ENCODE measurements at places on chromosomes 3 and 15. TPM values are rescaled to one million over a fixed set of nuclear protein-coding genes. Genes with fewer than 3 reads are reported as not detected.

DNA sequence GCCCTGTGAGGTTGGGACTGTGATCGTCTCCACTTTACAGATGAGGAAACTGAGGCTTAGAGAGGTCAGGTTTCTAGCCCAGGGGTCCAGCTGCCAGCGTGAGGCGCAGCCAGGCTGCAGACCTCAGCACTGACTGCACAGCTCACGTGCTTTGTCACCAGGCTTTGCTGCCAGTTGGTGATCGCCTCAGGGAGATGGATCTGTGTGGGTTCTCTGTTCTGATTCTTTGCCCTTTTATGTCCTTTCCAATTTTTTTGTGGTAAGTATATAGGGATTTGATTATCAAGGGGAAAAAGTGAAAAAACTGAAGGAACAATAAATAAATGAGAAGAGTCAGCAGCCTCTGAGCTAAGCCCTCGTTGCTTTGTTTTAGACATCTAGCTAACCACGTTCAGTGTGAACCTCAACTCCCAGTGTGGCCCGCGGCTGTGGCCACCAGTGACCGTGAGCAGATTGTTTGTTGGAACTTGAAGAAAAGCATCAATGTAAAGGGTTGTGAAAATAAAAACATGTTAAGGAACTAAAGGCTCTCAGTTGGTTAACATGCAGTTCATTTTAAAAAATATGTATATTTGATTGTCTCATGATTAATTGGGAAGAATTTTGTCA lies 117.6 kb downstream of the PDE8A start:
- no peaks in the 10 kb centered on the region for H3K27me3 ChIP-seq
- no peak overlapping the region for H3K4me3 ChIP-seq
- H3K36me3 ChIP-seq, result peaks cover 14% of the 10 kb centered on the region
- no peak overlapping the region for H3K27ac ChIP-seq
- H3K4me1 ChIP-seq, result no peaks in the 10 kb centered on the region

DNA sequence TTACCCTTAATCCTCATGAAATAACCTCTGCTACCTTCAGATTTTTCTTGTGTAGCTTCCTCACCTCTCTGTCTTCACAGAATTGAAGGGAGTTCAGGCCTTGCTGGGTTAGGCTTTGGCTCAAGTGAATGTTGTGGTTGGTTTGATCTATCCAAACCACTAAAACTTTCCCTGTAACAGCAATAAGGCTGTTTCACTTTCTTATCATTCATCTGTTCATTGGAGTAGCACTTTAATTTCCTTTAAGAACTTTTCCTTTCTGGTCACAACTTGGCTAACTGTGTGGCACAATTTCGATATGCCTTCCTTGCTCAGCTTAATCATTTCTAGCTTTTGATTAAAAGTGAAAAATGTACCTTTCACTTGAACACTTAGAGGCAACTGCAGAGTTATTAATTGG lies 129.8 kb downstream of the NR1I2 start:
- no peaks in the 10 kb centered on the region for H3K4me1 ChIP-seq
- H3K27ac ChIP-seq, result no peak overlapping the region
- no peak overlapping the region for H3K4me3 ChIP-seq
- H3K27me3 ChIP-seq, result no peaks in the 10 kb centered on the region
- H3K36me3 ChIP-seq, result peaks cover 26% of the 10 kb centered on the region

DNA sequence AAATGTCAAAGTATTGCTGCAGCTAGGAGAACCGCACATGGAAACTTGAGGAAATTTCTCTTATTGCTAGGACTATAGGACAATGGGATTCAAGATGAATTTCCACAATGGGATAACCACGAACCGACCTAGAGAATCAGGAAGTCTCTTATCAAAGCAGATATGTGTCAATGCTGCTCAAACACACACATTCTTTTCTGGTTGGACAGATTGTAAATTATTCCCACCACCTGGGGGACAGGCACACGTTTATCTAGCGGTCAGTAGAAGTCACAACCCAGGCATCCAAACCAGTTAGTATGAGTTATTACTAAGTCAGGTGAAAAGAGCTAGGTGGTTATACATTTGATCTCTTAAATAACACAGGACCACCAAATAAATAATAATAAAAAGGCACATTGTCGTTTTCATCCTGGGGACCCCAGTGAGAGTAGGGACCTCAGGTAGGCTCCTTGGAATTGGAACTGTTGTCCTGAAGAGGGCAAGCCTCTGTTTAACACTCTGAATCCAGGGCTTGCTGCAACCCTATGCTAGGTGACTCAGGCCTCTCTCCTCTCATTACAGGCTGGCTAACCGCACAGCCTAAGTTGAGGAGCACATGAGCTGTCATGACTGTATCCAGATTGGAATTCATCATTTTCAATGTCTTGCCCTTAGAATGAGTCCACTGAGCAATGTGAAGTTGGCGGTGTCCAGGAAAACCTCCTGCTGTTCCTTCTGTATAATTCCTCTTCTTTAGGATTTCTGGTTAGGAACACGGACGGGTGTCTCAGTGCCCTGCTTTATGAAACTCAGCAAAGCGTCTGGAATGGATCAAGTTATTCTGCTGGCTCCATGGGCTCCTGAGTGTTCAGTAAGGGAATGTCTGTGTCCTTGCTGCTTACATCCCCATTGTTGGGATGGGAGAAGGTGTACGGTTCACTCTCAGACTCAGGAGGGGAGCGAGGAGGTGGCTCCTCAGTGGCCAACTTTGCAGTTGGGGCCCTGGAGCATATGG lies 59.0 kb downstream of the CLEC3B start:
- no peak overlapping the region for H3K4me3 ChIP-seq
- DNase-seq, result no peak
- no peaks in the 10 kb centered on the region for H3K27me3 ChIP-seq
- no peaks in the 10 kb centered on the region for H3K36me3 ChIP-seq
- H3K4me1 ChIP-seq, result no peaks in the 10 kb centered on the region

DNA sequence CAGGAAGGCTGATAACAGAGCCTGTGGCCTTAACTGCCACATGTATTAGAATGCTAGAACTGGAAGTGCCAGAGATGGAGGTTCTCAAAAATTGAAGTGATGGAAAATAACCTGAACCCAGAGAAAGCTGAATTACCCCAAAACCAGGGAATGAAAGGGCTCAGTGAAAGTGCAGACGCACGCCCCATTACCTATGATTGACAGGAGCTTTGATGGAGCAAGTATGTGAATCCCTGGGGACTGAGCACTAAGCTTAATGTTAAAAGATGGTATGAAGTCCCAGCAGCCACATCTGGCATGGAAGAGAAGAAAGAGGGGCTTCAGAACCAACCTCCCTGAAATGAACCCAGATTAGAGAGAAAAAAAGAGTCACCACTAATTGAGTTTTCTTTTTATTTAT lies 118.4 kb upstream of the FHIT start:
- no peak overlapping the region for H3K4me3 ChIP-seq
- DNase-seq, result no peak
- no peaks in the 10 kb centered on the region for H3K4me1 ChIP-seq
- no peaks in the 10 kb centered on the region for H3K36me3 ChIP-seq

DNA sequence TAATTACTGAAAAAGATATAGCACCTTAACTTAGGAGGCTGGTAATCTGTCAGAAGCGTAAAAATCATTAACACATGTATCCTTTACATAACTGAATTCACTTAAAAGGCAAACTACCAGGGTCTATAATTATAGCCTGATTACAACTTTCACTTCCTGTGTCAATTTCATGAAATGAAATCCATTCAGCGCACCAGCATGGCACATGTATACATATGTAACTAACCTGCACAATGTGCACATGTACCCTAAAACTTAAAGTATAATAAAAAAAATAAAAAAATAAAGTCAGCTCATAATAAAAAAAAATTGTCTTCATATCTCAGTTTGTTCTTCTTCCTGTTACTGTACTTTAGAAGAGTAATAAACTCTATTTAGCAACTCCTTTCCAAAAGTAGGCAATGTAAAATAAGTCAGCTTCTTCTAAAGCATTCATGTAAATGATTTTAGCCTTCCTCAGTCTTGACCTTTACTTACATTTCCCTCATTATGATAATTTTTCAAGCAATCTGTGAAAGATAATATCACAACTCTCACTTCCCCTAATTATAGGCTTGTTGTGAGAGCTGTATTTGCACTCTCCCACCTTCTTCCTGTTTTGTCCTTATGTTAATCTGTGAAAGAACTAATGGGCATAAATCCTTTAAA lies 50.1 kb downstream of the KBTBD8 start:
- no peak overlapping the region for H3K4me3 ChIP-seq
- H3K27me3 ChIP-seq, result no peaks in the 10 kb centered on the region
- no peaks in the 10 kb centered on the region for H3K4me1 ChIP-seq

DNA sequence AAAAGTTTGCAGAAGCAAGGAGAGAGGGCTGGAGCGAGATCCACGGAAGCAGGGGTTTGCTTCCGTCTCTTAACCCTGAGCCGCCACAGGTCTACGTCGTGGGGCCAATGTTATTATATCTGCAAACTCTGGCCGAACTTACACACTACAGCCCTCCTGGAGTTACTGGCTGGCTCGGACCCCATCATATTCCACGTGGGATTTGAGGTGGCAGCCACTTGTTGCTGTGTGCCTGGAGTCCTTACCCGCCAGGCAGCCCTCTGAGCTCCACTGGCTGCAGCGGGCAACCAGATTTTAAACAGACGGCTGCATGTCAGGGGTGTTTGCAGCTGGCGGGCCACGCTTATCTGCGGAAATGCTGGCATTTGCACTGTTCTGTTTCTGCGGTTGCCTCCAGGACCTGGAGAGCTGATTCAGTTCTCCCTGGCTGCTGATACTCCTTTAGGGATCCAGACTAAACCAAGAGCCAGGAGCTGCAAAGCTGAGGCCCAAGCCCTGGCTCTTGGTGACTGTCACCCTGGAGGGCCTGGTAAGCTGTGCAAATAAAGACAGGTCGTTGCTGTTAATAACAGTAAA lies 34.7 kb downstream of the TM2D3 start:
- no peaks in the 10 kb centered on the region for H3K27me3 ChIP-seq
- no peaks in the 10 kb centered on the region for H3K36me3 ChIP-seq
- H3K4me3 ChIP-seq, result no peak overlapping the region

- peaks cover 56% of the 10 kb centered on the region for H3K4me1 ChIP-seq
- H3K4me3 ChIP-seq, result peak overlapping the region; percentile 77
- H3K36me3 ChIP-seq, result no peaks in the 10 kb centered on the region
- H3K27me3 ChIP-seq, result peaks cover 37% of the 10 kb centered on the region
Measured at GRCh38 chr3:38454884-38455638, 1.4 kb downstream of the ACVR2B start.

DNA sequence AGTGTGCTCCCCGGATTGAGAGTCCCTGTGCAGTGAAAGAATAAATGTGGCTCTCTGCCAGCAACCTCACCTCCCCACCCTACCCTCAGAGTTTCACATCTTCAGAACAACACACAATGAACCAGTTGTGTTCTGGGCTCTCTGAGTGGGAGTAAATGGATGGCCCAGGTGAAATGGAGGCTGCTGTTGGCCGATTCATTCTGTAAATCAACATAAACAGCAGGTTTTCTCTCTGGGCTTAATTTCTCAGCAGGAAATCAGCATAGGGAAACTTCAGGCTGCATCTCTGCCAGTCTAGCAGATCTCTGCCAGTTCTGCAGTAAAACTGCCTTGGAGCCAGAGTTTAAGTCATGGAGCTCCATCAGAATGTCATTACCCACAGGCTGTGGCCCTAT lies 54.6 kb upstream of the FURIN start:
- no peaks in the 10 kb centered on the region for H3K27me3 ChIP-seq
- peak overlapping the region; percentile 84 for H3K27ac ChIP-seq
- no peak for DNase-seq

DNA sequence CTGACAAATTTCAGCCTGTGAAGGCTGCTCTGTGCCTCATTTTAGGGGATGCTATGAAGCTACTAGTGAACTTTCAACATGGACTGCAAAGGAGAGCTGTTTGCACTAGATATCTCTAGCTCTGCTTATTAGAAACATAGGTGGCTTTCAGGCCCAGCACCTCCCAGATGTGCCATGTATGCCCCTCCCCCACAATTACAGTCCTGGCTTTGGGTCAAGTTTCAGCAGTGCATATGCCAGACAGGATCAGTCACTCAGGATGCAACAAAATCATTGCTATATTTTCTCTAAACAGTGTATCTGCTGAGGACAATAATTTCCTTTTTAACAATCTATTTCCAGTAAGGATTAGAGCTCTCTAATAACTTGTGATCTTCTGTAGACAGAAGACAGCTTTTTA lies 178.8 kb upstream of the STAC start:
- no peak for DNase-seq
- H3K36me3 ChIP-seq, result no peaks in the 10 kb centered on the region
- no peak overlapping the region for H3K27ac ChIP-seq

- no peak for DNase-seq
- H3K27ac ChIP-seq, result peak overlapping the region; percentile 54
- peaks cover 7% of the 10 kb centered on the region for H3K4me1 ChIP-seq
- peak overlapping the region; percentile 47 for H3K4me3 ChIP-seq
Measured at GRCh38 chr3:98763819-98764418, 779 bp downstream of the ST3GAL6 start.

DNA sequence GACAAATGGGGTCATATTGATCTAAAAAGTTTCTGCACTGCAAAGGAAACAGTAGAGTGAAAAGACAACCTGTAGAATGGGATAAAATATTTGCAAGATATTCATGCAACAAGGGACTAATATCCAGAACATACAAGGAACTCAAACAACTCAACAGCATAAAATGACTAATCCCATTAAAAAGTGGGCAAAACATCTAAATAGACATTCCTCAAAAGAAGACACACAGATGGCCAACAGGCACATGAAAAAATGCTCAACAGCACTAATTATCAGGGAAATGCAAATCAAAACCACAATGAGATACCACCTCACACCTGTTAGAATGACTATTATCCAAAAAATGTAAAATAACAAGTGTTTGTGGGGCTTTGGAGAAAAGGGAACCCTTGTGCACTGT lies 8.8 kb downstream of the SLC12A8 start:
- no peaks in the 10 kb centered on the region for H3K4me1 ChIP-seq
- DNase-seq, result no peak
- H3K27ac ChIP-seq, result no peak overlapping the region

DNA sequence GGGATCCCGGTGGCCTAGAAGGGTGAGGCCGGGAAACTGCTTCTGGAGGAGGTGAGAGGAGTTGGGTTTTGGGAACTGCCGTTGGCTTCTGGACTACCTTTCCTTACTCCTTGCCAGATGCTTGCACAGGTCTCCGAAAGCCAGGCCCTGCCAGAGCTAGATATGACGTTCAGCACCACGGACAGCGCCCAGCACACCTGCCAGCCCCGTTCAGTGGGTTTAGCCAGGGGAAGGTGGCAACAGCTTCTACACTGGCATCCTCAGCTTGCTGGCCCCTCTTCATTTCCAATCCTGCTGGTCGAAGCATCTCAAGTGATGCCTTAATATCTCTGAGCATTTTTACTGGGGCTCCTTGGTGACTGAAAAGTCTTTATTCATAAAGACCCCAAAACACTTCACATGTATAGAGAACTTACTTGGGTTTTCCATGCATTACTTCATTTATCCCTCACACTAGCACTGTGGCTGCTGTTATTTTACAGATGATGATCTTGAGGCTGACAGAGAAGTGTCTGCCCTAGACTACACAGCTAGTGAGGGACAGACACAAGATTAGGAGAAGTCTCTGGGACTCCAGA lies 21.9 kb downstream of the HCN4 start:
- DNase-seq, result peak; percentile 31
- peaks cover 29% of the 10 kb centered on the region for H3K27me3 ChIP-seq
- H3K36me3 ChIP-seq, result no peaks in the 10 kb centered on the region
- no peaks in the 10 kb centered on the region for H3K4me1 ChIP-seq

The SLC28A1 gene
- not detected for total RNA-seq

The TTLL13 gene
- not detected for total RNA-seq

The OR5H1 gene
- total RNA-seq, result not detected

The IL17RB gene
- total RNA-seq, result 7.4 TPM
